ENCODE measurements at places on chromosomes 7 and 10.
A peak's percentile ranks its signal among the peaks of the same experiment; 100 is the strongest.

DNA sequence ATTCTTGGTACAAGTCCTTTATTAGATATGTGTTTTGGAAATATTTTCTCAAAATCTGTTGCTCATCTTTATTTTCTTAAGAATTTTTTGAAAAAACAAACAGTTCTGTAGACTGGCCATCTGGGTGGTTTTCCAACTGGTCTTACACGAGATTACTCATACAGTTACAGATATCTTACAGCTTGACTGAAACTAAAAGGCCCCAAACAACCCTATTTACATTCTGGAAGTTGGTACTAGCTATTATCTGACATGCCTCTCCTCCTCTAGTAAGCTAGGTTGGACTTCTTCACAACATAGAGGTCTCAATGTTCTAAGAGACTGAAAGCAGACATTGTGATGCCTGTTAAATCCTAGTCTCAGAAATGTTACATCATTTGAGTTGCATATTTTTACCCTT is 52.0 kb downstream of the ZNF22 start:
- no peak for DNase-seq

DNA sequence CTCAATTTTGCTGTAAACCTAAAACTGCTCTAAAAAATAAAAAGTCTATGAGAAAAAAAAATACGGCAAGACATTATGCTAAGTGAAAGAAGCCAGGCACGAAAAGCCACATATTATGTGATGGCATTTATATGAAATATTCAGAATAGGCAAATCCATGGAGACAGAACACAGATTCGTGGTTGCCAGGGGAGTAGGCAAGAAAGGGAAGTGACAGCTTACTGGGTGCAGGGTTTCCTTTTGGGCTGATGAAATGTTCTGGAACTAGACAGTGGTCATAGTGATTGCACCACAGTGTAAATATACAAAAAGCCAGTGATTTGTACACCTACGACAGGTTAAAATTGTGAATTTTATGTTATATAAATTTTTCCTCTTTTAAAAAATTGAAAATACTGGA is 41.3 kb upstream of the GLI3 start:
- peak; percentile 19 for DNase-seq

GRCh38 chr7:42972699-42973500 is 40.7 kb downstream of the MRPL32 start:
- no peak for DNase-seq

DNA sequence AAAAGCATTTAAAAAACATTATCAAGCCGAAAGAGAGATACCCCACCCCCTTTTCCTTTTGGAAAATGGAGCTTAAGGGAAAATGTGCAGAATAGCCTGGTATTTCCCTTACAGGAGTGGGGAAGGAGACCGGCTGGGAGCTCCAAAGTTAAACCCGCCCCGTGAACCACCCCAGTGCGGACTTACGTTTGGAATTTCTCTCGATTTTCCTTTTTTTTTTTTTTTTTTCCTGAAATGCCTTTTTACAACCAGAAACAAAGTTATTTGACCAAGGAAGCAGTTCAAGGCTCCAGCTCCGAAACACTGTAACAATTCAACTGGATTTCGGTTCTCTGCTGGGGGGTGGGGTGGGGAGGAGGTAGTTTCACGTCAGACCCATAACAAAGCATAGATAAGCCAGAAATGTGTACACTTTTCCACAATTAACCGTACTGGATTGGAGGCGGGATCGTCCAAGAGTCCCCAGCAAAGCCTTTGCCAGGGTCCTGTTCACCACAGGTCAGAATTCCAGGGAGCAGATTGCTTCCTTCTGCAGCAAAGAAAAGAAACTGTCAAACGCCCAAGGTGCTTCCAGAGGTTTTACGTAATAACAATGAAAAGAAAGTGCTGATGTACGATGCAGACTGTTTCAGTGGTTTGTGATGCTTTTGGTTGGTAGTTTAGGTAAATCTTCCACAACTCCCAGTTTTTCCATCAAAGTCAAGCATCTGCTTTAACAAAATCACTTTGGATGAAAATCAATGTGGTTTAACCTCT is 6.7 kb downstream of the SKIDA1 start:
- DNase-seq, result no peak

GRCh38 chr7:73342645-73343044 is 14.7 kb downstream of the FKBP6 start:
- peak; percentile 5 for DNase-seq

GRCh38 chr7:55309040-55309991 is 55.8 kb upstream of the LANCL2 start:
- peak; percentile 99 for DNase-seq

- DNase-seq, result no peak
These were observed 19.8 kb downstream of the ZNF467 start for GRCh38 chr7:149753375-149754233.

- no peak for DNase-seq
These were observed 71.6 kb downstream of the FBXL13 start for GRCh38 chr7:103003004-103003403.

- no peak for DNase-seq
These were observed 9.3 kb downstream of the ARHGAP22 start for GRCh38 chr10:48595539-48595932.

GRCh38 chr10:84337199-84337598 is 8.8 kb downstream of the CCSER2 start:
- peak; percentile 14 for DNase-seq

DNA sequence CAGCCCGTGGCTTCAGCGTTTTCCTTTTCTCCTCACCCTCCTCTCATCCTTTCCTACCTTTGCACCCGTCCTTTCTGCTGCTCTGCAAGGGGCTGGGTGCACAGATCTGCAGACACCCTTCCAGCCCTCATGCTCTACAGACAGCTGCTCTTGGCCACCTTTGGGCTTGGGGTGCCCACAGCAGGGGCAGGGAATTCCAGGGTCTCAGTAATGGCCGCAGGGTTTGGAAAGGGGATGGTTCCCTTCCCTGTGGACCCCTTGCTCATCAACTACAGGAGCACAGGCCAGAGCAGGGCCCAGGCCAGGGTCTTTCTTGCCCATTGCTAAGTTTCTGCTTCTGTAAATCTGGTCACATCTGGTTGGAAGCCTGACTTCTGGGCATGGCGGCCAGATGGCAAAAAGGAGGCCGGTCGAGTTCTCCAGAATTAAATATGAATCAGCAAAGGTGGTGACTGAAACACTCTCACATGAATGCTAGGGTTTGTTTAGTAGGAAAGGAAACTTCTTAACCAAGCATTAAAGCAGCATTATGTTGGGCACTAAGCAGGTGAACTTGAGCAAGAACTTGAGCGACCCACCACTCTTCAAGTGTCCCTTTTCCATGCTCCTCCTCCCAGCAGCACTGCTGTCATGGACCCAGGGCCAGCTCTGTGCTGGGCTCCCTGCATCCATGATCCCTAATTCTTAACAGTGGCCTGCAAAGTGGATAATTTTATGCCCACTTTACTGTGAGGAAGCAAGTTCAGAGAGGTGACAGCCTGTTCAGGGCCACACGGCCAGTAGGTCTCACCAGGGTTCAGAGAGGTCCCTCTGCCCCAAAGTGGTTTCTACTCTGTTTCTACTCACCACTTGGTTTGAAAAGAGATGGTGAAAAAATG is 1.5 kb downstream of the ECHDC3 start:
- no peak for DNase-seq

DNA sequence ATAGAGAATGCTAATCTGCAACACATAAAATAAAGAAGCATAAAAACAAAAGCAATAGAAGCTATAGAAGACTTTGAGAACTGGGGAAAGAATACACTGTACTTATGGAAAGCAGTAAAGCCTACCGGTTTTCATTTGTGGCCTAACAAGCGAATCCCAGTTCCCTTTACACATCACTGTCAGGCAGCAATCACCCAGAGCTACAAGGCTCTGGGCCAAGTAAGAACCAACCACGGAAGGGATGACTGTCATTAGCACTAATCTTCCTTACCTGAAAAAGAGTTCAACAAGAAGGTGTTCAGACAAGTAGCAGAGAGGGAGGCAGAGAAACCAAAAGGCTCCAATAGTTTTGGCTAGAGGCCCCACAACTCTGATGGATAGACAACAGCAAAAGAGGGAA is 15.0 kb downstream of the CCDC6 start:
- DNase-seq, result peak; percentile 43

- DNase-seq, result peak; percentile 35
These were observed 28.1 kb downstream of the LRRC4 start for GRCh38 chr7:128003167-128003566.

- DNase-seq, result no peak
These were observed 4.6 kb downstream of the SH2B2 start for GRCh38 chr7:102291056-102291915.

DNA sequence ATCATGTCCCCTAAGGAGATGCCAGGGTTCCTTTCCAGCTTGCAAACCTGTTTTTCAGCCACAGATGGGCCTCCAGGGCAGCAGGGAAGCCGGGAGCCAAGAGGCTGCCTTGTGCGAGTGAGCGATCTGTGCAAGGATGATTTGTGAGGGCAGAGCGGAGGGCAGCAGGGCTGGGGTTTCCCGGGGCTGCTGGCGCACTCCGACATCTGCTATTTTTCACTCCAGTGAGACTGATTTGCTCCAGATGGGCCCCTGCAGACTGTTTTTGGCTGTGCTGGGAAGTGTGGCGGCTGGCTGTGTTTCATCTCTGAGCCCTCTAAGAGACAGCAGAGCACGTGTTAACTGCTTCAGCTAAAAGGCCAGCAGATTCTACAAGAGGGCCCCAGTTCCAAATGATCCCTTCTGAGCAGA is 466.2 kb downstream of the TYW1 start:
- no peak for DNase-seq

- peak; percentile 66 for DNase-seq
These were observed 41.2 kb downstream of the SPAG6 start for GRCh38 chr10:22386503-22386902.

DNA sequence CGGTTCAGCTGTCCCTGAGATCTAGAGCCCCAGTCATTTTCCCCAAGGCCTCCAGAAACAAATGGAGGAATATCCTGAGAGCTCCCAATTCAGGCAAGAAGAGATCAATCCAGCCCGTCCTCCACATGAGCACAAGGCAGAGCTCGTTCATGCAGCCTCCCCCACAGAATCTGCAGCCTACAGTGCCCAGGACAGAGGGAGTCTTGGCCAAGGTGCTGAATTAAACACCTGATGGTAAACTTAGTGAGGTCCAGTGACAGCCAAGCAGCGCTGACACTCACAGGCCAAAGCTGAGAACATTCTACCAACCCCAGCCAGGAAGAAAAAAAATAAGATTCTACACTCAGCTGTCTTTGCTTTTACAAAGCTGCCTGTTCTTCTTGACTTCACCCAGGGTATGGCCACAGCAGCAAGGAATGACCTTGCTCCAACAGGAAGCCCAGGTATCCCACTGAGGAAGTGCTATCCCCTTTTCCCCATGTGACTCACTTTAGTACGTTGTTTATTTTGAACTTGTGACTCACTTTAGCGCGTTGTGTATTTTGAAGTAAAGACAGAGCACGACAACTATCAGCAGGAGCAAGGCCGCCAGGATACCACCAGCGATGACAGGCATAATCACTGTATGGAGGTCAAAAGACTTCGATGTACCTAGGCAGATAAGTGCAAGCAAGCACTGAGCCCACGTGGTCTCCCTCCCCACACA is 4.4 kb upstream of the CUZD1 start:
- DNase-seq, result no peak
